Osteoblast (primary cell): ENCODE measurements at places on chromosomes 1 and 21.

- DNase-seq, result no peak
These were observed 4.3 kb upstream of the BCAR3 start for GRCh38 chr1:93685918-93686317.

GRCh38 chr1:209316929-209317328 is 266.6 kb upstream of the CAMK1G start:
- DNase-seq, result no peak

GRCh38 chr1:14320518-14320917 is 278.0 kb upstream of the KAZN start:
- no peak for DNase-seq

DNA sequence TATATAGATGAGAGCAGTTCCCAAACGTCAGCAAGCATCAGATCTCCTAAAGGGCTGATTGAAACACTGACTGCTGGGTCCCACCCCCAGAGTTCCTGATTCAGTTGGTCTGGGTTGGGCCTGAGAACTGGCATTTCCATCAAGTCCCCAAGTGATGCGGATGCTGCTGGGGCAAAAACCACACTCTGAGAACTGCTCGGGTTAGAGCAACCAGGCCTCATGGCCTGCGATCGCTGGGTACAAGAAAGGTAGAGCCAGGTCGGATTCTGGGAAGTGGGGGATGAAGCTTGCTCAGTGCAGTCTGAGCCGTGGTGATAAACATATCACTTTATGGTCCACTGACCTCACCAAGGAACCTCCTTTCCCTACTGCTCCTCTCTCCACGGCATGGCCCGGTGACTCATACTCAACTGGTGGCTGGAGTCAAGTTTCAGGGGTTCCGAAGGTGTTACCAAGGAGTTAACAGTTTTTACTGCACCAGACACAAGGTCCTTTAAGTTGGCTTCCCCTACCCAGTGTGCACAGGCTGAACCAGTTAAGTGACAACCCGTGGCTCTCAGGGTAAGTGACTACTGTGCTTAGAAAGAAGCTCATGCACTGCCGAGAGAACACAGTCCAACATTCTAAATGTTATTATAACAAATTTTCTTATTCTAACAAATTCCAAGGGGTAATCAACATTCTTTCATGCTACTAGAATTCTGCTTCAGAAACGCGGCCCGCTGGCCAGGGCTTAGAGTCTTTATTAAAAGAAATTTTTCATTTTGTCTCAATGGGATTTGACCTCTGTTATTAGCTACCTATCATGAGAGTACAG is 153.5 kb downstream of the TGFBR3 start:
- peak; percentile 85 for DNase-seq

GRCh38 chr1:102190429-102190828 is 193.7 kb upstream of the OLFM3 start:
- DNase-seq, result no peak

GRCh38 chr1:190759807-190760206 is 282.1 kb upstream of the BRINP3 start:
- no peak for DNase-seq

- no peak for DNase-seq
These were observed 103.6 kb downstream of the RHOU start for GRCh38 chr1:228838717-228839500.

GRCh38 chr1:11134251-11134897 is 34.7 kb upstream of the EXOSC10 start:
- peak; percentile 81 for DNase-seq

DNA sequence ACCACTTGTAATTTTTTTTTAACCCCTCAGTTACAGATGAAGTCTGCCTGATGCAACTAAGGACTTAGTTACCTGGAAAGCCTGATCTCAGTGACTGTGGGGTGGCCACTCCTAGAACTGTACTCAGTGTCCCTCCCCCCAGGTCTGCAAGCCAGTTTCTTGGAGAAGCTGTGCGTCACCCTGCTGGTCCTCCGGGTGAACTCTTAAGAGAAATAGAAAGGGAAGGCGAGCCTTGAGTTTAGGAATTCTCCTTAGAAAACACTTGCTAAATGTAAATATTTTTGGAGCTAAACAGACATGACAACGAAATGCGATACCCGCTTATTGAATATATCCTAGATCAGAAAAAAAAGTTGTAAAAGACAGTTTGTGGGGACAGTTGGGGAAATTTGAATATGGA is 730 bp downstream of the SLC16A4 start:
- peak; percentile 93 for DNase-seq

DNA sequence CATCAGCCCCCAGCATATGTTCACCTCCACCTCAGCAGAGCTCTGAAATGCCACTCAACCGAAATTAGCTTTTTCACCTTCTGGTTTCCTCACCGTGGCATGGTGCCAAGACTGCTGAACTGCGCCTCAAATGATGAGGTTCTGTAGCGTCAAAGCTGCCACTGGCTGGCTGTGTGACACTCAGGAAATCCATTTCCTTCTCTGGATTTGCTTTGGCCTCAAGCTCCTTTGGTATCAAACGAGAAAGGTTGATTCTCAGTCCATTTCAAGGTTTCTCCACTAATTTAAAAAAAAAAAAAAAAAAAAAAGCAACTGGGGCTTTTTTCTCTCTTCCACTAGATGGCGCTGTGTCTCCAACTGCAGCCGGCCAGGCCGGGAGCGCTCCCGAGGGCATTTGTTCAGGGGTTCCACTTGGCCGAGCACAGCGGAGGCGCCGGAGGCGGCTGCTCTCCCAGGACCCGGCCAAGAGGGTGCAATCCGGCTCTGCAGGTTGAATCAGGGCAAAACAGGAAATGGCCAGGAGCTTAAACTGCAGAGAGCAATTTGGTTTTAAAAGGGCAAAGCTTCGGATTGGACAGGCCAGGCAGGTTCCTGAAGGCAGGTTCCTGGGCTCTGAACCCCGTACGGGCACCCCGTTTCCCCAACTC is 26.5 kb upstream of the PLA2G2C start:
- peak; percentile 87 for DNase-seq

- no peak for DNase-seq
These were observed 29.5 kb upstream of the CBR3 start for GRCh38 chr21:36105327-36105842.

- DNase-seq, result peak; percentile 86
These were observed 7.0 kb upstream of the C1orf174 start for GRCh38 chr1:3907031-3907534.

- peak; percentile 98 for DNase-seq
These were observed 132.0 kb downstream of the FOXD2 start for GRCh38 chr1:47569681-47570470.

- DNase-seq, result no peak
These were observed 59.0 kb upstream of the IFFO2 start for GRCh38 chr1:19015476-19015875.

- DNase-seq, result peak; percentile 60
These were observed 55.5 kb downstream of the TGFBR3 start for GRCh38 chr1:91830242-91831131.

- DNase-seq, result no peak
These were observed 165.1 kb upstream of the SNX7 start for GRCh38 chr1:98496256-98496995.

- DNase-seq, result peak; percentile 37
These were observed 26.3 kb upstream of the ZNF648 start for GRCh38 chr1:182087719-182088350.

- DNase-seq, result peak; percentile 63
These were observed 1.0 kb upstream of the DENND2D start for GRCh38 chr1:111201275-111202090.

GRCh38 chr1:114108751-114109255 is 44.9 kb downstream of the SYT6 start:
- no peak for DNase-seq
